Activated T-cell treated with anti-CD3 and anti-CD28 coated beads, Interleukin-2, amount 50 U/mL, for 72 hours (primary cell): ENCODE measurements at places on chromosomes 16 and 17. TPM values are rescaled to one million over a fixed set of nuclear protein-coding genes. Genes with fewer than 3 reads are reported as not detected.

MCRIP1 gene
- total RNA-seq = 61.9 TPM

DNA sequence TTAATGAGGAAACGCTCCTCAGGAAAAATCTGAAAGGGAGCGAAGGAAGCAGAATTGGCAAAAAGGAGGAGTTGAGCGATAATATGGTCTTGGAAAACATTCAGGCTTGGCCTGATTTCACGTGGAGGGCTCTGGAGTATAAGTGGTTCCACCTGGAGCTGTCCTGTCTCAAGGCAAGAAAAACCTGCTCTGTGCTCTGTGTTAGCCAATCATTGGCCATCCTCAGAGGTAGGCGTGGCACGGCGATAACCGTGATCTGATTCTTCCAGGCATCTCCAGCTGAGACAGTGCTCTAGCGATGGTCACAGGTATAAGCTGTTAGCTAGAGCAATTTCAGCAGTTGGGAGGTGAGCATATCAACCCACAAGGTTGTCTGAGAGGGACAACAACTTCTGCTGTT, 450.5 kb upstream of the MAF start:
- H3K27me3 ChIP-seq = no peaks in the 10 kb centered on the region
- no peak for DNase-seq
- no peaks in the 10 kb centered on the region for H3K36me3 ChIP-seq
- H3K27ac ChIP-seq = no peak overlapping the region
- H3K4me3 ChIP-seq = no peak overlapping the region

DNA sequence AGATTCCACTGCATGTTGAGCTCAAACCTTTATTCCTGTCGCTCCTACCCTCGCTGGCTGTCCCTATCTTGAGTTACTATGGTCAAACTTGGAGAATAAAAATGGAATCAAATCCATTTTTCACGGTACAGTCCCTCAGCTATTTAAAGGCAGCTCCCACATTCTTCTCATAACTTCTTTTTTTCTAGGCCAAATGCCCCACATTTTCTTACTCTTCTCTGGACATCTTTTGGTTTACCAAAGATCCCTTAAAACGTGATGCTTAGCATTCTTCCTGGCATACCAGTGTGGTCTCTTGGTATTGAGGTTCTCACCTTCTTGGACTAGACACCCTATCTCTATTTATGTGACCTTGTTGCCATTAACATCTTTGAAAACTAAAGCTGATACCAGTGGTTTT, 48.3 kb upstream of the MAF start:
- no peaks in the 10 kb centered on the region for H3K27me3 ChIP-seq
- H3K4me1 ChIP-seq = no peaks in the 10 kb centered on the region
- H3K36me3 ChIP-seq = no peaks in the 10 kb centered on the region
- H3K27ac ChIP-seq = no peak overlapping the region
- DNase-seq = no peak
- H3K4me3 ChIP-seq = no peak overlapping the region

STRADA gene
- 71.7 TPM for total RNA-seq
